ENCODE measurements at places on chromosomes 16 and 17.

- no peak for DNase-seq
Measured at GRCh38 chr16:13463619-13464018, 456.3 kb upstream of the ERCC4 start.

DNA sequence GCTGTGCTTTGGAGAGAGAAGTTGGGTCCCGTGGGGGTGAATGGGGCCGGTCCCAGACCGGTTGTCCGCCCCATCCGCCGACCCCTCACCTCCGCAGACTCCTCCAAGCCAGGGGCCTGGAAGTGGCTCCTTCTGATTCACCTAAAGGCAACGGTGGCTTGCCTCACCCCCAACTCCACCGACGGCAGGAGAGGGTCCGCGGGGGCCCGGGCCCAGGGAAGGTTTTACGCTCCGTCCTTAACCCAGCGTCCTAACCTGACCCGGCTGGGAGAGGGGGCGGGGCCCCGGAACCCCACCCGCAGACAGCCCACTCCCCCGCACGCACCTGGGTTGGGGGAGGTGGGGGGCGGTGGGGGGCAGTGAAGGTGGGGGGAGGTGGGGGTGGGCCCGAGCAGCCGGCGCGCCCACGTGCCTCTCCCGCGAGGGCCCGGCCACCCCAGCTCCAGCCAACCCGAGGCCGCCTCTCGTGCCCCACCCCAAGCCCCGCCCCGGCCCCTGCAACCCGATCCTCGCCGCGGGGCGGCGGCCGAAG is 12.7 kb upstream of the CD300A start:
- DNase-seq: no peak

DNA sequence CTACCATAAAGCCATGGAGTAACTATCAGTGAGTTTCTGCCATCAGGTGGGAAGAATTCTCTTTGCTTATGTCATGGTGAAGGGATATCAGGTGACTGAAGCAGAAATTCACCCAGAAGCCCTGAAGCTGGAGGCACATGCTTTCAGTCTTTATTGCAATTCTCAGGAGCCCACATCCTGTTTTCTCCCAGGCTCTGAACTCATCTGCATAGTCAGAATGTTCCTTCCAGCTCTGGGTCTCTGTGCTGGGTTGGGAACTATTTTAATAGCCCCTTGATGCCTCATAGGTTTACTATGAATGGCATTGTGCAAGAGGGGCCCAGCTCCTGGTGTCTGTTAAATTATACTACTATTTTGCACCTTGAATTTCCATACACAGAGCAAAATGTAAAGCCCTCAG is 198.4 kb upstream of the SOX9 start:
- no peak for DNase-seq

DNA sequence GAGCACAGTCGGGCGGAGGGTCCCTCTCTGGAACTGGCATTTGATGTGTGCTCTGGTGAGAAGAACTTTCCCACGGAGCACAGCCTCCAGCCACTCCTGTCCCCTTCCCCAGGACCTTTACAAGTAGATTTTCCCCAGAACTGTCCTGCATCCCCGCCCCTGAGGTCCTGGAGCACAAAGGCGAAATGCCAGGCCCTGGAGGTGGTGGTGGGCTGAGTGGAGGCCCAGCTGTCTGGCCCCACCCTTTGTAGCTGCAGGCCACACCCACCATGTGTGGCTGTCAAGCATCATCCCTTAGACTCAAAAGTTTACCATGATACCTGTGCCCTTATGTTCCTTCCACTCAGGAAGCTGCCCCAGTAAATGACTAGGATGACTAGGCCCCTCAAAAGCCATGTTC is 37.7 kb downstream of the PLD6 start:
- no peak for DNase-seq

Measured in right lung (tissue), 10 donors.